ENCODE measurements at places on chromosomes 2 and 18.

GRCh38 chr2:36351736-36352349 lies 3.7 kb upstream of the CRIM1 start:
- no peak for DNase-seq

DNA sequence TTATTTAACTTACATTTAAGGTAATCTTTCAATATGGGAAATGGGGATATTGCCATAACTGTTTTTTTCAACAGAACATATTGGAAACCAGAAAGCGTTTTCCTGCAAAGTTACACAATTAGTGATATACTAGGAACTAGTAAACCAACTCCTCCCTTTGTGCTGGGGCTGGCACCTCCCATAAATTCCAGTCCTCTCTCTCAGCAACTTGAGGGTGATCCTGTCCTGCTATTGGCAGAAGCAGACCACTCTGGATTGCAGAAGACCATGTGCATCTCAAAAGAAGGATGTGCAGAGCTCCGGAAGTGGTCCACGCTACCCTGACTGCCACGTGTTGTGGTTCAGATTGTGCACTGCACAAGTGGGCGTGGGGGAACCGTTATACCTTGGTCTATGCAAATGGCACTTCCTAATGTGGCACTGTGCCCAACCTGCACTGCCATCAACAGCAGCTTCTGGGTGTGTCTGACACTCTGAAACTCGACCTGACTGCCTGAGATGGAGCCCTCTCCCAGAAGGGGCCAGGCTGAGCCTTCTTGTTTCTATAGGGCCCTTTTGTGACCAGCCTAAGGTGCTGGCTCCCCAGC lies 219.2 kb downstream of the ZNF516 start:
- no peak for DNase-seq

DNA sequence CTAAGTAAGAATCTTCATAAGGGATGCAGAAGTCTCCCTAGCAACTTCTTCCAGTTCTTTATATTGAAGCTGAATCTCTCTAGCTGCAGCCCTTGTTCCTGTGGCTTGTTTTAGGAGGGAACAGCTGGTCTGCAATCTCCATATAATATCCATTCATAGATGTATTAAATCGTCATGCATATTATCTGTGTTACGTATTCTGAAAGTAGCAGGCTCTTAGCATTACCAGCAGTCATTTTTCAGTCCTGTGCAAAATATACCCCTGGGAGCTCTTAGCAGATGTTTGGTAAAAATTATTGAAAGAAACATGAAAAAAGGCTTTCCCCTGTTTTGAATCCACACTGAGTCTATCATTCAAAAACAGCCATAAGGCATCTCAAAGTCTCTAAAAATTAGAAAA lies 385.3 kb downstream of the IRS1 start:
- no peak for DNase-seq

DNA sequence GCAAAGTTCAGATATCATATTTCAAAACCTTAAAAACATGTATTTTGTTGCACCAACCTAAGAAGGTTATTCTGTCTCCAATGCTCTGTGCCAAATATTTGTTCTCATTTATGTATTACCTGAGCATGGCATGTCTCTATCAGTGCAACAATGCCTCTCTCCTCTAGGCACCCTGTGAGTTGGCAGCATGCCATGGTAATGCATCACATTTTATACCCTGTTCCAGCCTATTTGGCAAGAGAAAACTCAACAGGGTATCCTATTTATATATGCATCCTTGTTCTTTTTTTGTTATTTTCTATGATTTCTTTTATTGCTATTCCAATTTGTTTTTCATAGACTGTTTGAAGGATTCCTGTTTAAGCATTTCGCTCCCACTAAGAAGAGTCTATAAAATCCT lies 126.3 kb upstream of the NRXN1 start:
- DNase-seq = no peak

DNA sequence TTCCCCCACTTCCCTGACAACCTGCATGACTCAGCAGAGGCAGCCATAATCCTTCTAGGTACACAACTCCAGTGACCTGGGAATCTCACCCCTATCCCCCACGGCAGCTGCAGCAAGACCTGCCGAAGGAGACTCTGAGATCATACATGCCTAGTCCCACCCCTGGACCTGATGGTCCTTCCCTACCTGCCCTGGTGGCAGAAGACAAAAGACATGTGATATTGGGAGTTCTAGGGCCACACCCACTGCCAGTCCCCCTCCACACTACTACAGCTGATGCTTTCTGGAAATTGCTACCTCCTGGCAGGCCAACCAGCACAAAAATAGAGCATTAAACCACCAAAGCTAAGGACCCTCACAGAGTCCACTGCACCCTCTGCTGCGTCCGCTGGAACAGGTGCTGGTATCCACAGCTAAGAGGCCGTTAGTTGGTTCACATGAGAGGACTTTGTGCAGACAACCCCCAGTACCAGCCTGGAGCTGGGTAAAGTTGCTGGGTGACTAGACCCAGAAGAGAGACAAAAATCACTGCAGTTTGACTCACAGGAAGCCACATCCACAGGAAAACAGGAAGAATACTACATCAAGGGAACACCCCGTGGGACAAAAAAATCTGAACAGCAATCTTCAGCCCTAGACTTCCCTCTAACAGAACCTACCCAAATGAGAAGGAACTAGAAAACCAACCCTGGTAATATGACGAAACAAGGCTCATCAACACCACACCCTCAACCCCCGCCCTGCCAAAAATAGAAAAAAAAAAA lies 12.5 kb downstream of the MARCO start:
- DNase-seq = no peak

- DNase-seq = no peak
Measured at GRCh38 chr2:45777996-45778719, 126.7 kb downstream of the PRKCE start.

GRCh38 chr2:134412639-134412999 lies 158.7 kb downstream of the MGAT5 start:
- no peak for DNase-seq

DNA sequence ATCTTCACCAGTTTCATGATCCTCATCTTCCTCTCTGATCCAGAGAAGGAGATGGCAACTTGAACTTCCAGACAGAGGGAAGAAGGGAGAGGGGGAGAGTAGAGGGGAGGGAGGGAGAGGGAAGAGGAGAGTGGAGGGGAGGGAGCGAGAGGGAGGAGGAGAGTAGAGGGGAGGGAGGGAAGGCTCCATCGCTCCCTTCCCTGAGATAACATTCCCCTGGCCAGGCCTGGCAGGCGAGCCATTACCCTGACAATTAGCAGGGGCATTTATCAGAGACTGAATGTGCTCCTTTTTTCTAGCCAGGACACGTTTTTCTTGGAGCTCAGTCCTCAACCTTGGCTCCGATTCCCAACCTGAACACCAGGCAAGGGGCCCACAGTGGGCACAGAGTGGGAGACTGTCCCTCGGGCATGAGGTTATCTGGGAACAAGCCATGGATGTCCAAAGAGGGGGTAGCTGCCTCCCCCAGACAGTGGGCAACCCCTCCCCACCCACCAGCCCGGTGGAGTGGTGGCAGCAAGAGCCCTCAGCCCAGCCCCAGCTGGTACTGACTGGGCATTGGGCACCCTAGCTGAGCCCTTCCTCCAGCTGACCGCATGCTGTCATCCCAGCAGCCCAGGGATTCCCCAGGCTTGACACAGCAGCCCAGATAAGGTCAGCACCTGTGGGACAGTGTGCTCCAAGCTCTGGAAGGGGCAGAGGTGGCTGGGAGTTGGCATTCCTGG lies 81.8 kb downstream of the TNS1 start:
- no peak for DNase-seq

- DNase-seq = peak; percentile 48
Measured at GRCh38 chr2:190344276-190344827, 963 bp downstream of the INPP1 start.

DNA sequence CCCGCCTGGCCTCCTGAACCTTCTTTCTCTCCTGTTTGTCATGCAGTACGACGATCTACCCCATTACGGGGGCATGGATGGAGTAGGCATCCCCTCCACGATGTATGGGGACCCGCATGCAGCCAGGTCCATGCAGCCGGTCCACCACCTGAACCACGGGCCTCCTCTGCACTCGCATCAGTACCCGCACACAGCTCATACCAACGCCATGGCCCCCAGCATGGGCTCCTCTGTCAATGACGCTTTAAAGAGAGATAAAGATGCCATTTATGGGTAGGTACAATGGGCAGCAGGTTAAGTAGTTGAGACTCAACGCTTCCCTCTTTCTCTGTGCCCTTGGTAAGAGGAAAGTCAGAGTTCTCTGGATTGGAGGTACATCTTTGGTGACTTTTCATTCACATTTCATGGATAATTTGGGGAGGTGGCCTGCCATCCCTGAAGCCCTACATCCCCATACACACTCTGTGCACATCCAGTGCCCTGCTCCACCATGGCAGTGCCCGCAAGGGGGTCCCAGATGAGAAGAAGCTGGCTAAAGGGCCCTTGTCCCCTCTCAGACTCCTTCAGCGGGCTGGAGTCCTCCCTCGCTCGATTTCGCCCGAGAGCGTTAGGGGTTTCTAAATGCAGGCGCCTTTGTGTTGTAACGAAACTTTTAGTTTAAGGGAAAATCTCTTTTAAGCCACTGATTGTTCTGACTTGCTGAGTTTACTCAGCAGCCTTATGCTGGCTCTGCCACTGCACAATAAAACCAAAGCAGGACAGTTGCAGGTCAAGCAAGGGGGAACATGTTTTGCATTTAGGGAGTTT lies 3.0 kb downstream of the MEIS1 start:
- no peak for DNase-seq

GRCh38 chr2:99644419-99644787 lies 154.6 kb upstream of the REV1 start:
- no peak for DNase-seq

- DNase-seq = peak; percentile 77
Measured at GRCh38 chr2:101252408-101253012, at the start of gene CNOT11. Gene CNOT11 (plus strand): TSS chr2:101252886. CDS start chr2:101252965, 79 bp downstream.

GRCh38 chr2:61878761-61879160 lies 9.7 kb downstream of the CCT4 start:
- DNase-seq = no peak

DNA sequence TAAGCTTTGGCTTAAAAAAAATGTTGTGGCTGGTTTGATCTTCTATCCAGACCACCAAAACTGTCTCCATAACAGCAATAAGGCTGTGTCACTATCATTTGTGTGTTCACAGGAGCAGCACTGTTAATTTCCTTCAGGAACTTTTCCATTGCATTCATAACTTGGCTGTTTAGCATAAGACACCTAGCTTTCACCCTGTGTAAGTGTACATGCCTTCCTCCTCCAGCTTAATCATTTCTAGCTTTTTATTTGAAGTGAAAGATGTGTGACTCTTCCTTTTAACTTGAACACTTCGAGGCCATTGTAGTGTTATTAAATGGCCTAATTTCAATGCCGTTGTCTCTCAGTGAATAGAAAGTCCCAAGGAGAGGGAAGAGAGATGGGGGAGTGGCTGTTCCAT lies 352.9 kb upstream of the VWC2L start:
- DNase-seq = no peak

DNA sequence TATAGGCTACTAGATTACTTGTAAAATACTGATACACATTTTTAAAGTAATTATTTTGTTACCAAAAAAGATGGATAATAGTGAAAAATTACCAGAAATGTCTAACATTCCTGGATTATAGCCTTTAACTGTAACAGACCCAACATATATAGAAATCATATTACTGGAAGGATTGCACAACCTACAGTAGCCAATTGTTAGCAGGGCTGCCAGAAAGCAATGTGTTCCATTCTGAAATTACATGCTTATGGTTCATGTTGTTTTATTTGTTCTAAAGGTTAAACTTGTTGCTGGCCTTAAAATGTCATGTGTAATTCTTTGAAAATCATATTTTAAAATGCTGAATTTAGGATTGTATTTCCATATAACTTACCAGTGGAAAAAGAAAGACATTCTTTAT lies 793.6 kb upstream of the ACVR2A start:
- DNase-seq = no peak

- DNase-seq = no peak
Measured at GRCh38 chr2:182426918-182427240, at the start of gene PDE1A. Gene PDE1A (minus strand): TSS chr2:182427036.

DNA sequence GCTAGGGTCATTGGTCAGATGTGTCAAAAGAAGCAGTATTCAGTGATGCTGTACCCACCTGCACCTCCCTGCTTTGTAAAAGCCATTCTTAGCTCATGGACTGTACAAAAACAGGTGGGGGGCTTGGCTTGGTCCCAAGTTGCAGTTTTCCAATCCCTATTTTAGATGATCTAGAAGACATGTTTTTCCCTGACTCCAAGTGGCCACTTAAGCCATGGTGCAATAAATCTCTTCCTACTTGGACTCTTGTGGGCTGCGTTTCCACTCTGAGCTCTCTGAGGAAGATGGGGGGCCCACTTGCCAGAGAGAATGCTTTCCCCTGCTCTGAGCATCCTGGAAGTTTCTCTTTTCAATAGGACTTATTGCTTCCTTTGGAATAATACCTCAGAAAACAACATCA lies 57.0 kb upstream of the SPP2 start:
- DNase-seq = no peak

- no peak for DNase-seq
Measured at GRCh38 chr18:37489998-37490397, 75.6 kb downstream of the CELF4 start.

DNA sequence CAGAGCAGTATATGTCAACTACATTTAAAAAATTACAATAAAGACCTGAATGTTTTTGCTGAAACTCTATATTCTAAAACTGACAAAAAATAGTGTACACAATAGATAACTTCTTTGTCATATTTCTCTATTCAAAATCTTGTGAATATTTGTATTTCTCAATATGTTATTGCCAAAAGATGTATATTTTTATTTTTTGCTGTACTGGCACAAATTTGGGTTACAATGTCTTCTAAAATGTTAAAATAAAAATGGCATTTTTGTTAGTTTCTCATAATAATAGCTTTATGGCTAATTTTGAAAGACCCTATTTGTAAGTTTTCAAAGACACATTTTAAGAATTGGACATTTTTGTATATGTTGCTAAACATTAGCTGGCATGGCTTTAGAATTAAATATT lies 630 bp upstream of the ARHGEF33 start:
- no peak for DNase-seq

- DNase-seq = no peak
Measured at GRCh38 chr2:18860179-18860578, 270.8 kb upstream of the NT5C1B start.

GRCh38 chr18:51726614-51727013 lies 529.1 kb upstream of the MEX3C start:
- DNase-seq = no peak

DNA sequence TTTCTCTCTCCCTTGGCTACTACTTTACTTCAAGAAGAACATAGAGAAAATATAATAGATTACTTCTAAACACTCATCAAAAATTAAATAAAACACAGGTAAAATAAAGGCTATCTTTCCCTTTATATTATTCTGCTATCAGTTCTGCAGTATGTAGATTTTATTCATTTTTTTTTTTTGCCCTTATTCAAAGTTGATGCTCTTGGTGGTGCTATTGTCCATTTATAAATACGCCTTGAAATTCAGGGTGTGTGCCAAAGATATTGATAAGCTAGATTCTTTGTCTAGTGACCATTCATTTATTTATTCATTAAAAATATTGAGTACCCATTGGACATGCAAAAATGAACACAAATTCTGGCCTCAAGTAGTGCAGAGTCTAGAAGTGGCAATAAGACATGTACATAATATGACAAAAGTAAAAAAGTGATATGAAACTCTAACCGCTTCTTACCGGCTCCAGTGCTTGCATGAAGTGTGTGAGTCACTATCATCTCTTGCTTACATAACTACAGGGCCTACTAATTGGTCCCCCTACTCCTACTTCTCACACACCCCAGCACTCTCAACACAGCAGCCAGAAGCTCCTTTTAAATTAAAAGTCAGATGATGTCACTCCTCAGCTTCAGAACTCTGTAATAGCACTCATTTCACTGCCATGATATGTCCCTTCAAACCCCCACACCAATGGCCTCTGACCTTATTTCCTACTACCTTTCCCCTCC lies 208.3 kb upstream of the FANCL start:
- no peak for DNase-seq
